ENCODE measurements at places on chromosomes 5 and 9.
A peak's percentile ranks its signal among the peaks of the same experiment; 100 is the strongest.

- H3K36me3 ChIP-seq: no peaks in the 10 kb centered on the region
- no peaks in the 10 kb centered on the region for H3K27me3 ChIP-seq
- H3K27ac ChIP-seq: no peak overlapping the region
- H3K4me1 ChIP-seq: no peaks in the 10 kb centered on the region
Observed at GRCh38 chr5:67176936-67177335, 19.7 kb downstream of the CD180 start.

GRCh38 chr9:112050544-112051475 is 124.3 kb downstream of the SUSD1 start:
- no peaks in the 10 kb centered on the region for H3K4me1 ChIP-seq
- peaks cover 81% of the 10 kb centered on the region for H3K36me3 ChIP-seq
- H3K27me3 ChIP-seq: no peaks in the 10 kb centered on the region

GRCh38 chr5:172302047-172302710 is 18.6 kb upstream of the UBTD2 start:
- H3K27ac ChIP-seq: no peak overlapping the region
- no peak overlapping the region for H3K4me3 ChIP-seq
- no peaks in the 10 kb centered on the region for H3K4me1 ChIP-seq
- no peaks in the 10 kb centered on the region for H3K36me3 ChIP-seq
- H3K27me3 ChIP-seq: peaks cover 5% of the 10 kb centered on the region

DNA sequence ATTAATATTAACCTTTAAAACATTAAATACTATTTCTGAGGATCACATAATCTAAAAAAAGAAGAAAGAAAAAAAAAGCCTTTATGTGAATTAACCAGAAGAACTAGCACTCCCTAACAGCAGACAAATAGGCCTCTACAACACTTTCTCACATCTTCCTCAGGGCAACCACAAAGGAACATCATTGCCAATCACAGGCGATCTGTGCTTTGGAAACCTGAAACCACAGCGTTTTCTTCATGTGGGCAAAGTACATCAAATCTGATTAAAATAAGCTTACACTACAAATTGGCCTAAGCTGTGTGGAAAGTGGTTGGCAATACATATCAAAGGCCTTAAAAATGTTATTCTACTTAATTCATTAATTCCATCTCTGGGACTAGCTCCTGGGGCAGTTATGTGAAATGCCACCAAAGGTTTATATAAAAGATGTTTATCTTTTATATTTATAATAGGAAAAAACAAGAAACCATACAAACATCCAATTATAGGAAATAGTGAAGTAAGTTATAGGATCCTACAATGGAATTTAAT is 184.8 kb upstream of the TBCA start:
- H3K4me1 ChIP-seq: peaks cover 9% of the 10 kb centered on the region
- H3K4me3 ChIP-seq: no peak overlapping the region
- no peak for DNase-seq
- no peak overlapping the region for H3K27ac ChIP-seq
- no peaks in the 10 kb centered on the region for H3K36me3 ChIP-seq

DNA sequence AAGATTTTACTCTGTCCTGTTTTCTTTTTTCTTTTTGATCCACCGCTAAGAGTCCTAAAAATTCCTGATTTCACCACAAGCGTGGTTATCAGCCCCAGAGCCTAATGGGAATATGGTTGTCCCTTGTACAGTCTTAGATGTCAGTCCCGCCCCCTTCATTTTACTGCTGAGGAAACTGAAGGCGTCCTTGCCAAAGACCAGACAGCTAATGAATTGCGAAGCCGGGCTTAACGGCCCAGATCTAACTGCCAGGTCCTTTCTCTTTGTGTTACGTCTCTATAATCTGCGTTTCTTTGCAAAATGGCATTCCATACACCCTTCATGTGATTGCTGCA is 497 bp downstream of the NSA2 start:
- peak overlapping the region; percentile 87 for H3K4me3 ChIP-seq
- DNase-seq: peak; percentile 36
- H3K27ac ChIP-seq: peak overlapping the region; percentile 83
- H3K36me3 ChIP-seq: peaks cover 64% of the 10 kb centered on the region
- peaks cover 12% of the 10 kb centered on the region for H3K4me1 ChIP-seq
- H3K27me3 ChIP-seq: no peaks in the 10 kb centered on the region

DNA sequence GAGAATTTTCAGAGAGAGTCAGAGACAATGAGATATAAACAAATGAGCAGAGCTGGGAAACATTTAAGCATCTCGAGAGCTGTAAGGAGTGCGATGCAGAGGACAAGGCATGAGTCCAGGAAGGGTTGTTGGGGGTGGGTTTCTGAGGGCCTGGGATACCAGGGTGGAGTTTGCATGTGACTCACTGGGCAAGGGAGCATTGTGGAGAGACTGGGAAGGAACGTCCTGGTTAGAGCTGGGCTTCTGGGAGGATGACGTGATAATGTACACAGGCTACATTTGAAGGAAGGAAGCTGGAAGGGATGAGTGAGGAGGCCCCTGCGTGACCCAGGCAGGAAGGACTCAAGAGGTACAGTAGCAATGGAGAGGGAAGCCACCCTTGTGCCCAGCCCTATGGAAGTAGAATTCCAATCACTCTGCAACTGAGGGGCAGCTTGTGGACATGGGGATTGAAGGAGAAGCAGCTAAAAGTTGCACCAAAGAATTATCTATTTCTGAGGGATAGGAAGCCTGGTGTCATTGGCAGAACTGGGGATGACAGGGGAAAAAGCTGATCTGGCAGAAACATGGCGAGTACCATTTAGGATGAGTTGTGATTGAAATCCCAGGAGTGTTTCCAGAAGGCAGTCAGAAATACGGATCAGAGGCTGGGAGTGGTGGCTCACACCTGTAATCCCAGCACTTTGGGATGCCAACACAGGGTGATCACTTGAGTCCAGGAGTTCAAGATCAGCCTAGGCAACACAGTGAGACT is 59.3 kb upstream of the AFAP1L1 start:
- DNase-seq: no peak
- no peaks in the 10 kb centered on the region for H3K36me3 ChIP-seq
- no peak overlapping the region for H3K27ac ChIP-seq

DNA sequence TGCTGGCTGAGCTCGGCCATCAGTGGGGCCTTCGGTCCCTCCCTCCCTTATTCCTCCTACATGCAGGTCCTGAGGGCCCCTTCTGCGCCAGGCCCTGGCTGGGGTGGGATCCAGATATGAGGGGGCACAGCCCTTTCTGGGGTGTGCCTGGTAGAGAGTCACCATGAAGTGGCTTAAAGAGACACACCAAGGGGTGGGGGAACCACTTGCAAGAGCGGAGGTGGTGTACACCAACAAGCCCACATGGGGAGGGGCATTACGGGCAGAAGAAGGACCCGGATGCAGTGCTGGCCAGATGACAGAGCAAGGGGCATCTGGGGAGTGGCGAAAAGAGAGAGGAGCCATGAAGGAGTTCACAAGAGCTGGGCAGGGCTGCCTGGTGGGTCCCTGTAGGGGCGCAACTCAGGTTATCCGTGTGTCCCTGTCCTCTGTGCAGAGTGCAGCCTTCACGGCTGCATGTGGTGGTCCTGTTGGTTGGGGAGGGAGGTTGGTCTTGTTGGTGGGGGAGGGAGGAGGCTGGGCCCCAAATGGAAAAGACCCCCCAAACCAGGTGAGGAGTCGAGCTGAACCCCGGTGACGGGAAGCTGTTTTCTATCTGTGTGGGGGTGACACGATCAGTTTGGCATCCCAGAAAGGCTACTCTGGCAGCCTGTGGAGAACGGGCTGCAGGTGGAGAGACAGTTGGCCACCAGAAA is 158.1 kb downstream of the DAB2IP start:
- no peaks in the 10 kb centered on the region for H3K36me3 ChIP-seq
- H3K4me3 ChIP-seq: no peak overlapping the region
- H3K4me1 ChIP-seq: no peaks in the 10 kb centered on the region
- no peak overlapping the region for H3K27ac ChIP-seq

DNA sequence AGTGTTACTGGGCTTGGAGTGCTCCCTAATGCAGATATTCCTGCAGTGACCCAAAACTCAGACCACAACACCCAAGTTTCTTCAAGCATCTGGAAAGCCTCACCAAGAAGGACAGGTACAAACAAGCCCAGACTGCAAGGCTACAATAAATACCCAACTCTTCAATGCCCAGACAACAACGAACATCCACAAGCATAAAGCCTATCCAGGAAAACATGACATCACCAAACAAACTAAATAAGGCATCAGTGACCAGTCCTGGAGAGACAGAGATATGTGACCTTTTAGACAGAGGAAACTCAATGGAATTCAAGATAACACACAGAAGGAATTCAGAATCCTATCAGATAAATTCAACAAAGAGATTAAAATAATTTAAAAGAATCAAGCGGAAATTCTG is 605.6 kb downstream of the PDE4D start:
- no peaks in the 10 kb centered on the region for H3K4me1 ChIP-seq
- no peak for DNase-seq
- H3K27me3 ChIP-seq: no peaks in the 10 kb centered on the region
- no peak overlapping the region for H3K4me3 ChIP-seq

DNA sequence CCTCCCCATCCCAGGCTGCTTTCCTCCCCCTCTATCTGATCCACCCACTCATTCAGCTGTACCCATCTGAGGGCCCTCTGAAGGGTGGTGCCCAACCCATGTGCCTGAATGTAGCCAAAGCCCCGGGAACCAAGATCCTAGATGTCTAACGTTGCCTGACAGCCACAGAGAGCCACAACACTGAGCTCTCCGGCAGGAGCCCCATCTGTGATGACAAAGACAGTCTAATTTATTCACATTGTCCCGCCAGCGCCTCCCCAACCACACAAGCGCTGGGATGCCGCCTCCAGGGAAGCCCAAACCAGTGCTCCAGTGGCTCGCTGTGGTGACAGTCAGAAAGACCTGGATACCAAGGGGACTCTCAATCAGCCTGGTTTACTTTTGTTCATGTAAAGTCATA is 8.4 kb downstream of the IGFBPL1 start:
- no peaks in the 10 kb centered on the region for H3K36me3 ChIP-seq
- no peak overlapping the region for H3K4me3 ChIP-seq
- H3K27me3 ChIP-seq: peaks cover 65% of the 10 kb centered on the region
- DNase-seq: no peak
- H3K4me1 ChIP-seq: no peaks in the 10 kb centered on the region
- H3K27ac ChIP-seq: no peak overlapping the region

GRCh38 chr9:76101491-76101890 is 211.0 kb downstream of the PCSK5 start:
- H3K4me1 ChIP-seq: no peaks in the 10 kb centered on the region
- no peak overlapping the region for H3K4me3 ChIP-seq
- DNase-seq: no peak
- no peak overlapping the region for H3K27ac ChIP-seq

GRCh38 chr9:100052375-100052774 is 46.4 kb downstream of the ERP44 start:
- no peaks in the 10 kb centered on the region for H3K27me3 ChIP-seq
- H3K4me1 ChIP-seq: no peaks in the 10 kb centered on the region
- H3K27ac ChIP-seq: no peak overlapping the region
- DNase-seq: no peak
- peaks cover 57% of the 10 kb centered on the region for H3K36me3 ChIP-seq
- no peak overlapping the region for H3K4me3 ChIP-seq

- H3K36me3 ChIP-seq: no peaks in the 10 kb centered on the region
- 0 out of 2 replicates have a peak overlapping the region, but pooled peaks have one; percentile 1 for H3K4me3 ChIP-seq
- DNase-seq: peak; percentile 92
- H3K4me1 ChIP-seq: peaks cover 25% of the 10 kb centered on the region
- no peaks in the 10 kb centered on the region for H3K27me3 ChIP-seq
Observed at GRCh38 chr5:133240425-133241091, 188.7 kb downstream of the HSPA4 start.

DNA sequence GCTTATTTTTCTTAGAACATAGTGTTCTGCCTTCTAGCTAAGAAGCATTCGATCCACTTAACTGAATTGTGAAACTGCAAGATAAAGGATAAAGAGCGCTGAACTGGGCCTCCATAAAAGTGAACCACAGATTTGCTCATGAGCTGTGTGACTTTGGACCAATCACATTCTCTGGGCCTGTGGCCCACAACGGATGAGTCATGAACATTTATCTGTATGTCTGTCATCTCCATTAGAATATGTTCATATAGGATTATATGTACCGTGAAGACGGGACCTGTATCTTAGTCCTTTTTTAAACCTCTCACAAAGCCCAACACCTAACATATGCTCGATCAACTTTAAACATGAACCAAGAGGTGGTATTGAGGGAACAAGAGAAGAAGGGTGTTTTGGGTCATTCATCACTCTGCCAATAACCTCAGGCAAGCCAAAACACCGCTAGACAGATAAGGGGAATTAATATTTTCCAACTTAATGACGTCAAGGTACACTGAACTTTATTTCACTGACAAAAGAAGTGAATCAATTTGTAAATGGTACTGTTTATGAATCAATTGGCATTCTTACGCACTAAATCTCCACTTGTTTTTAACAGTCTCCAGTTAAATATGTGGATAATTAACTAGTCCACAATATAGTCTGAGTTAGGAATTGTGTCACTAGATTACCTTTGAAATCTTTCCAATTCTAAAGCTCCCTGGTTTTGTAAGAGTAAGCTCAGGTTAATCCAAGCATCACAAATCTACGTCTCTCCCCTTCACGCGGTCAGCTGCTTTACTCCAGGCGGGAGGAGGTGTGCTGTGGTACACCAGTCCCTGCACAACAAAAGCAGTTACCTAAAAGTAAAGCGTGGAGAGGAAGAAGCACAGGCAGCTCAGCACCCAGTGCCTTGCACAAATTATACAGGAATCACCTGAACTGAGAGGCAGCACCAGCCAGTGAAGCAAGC is 1.6 kb downstream of the TMEM245 start:
- peak overlapping the region; percentile 90 for H3K4me3 ChIP-seq
- peaks cover 26% of the 10 kb centered on the region for H3K36me3 ChIP-seq
- H3K4me1 ChIP-seq: peaks cover 28% of the 10 kb centered on the region
- no peaks in the 10 kb centered on the region for H3K27me3 ChIP-seq
- peak overlapping the region; percentile 85 for H3K27ac ChIP-seq
- DNase-seq: peak; percentile 89

- no peak overlapping the region for H3K27ac ChIP-seq
- no peak for DNase-seq
- no peak overlapping the region for H3K4me3 ChIP-seq
- H3K4me1 ChIP-seq: no peaks in the 10 kb centered on the region
- H3K27me3 ChIP-seq: no peaks in the 10 kb centered on the region
- no peaks in the 10 kb centered on the region for H3K36me3 ChIP-seq
Observed at GRCh38 chr9:17635115-17635890, 56.4 kb downstream of the SH3GL2 start.

GRCh38 chr9:70398145-70398556 is 16.3 kb downstream of the KLF9 start:
- H3K4me3 ChIP-seq: no peak overlapping the region
- H3K27ac ChIP-seq: peak overlapping the region; percentile 26
- no peaks in the 10 kb centered on the region for H3K27me3 ChIP-seq
- peak; percentile 66 for DNase-seq

GRCh38 chr5:14276380-14276779 is 133.2 kb downstream of the TRIO start:
- peaks cover 9% of the 10 kb centered on the region for H3K4me1 ChIP-seq
- no peak for DNase-seq
- no peak overlapping the region for H3K27ac ChIP-seq
